ENCODE measurements at places on chromosomes 13 and 19.

- DNase-seq, result no peak
These were observed 45.7 kb upstream of the TDRD3 start for GRCh38 chr13:60351326-60351725.

DNA sequence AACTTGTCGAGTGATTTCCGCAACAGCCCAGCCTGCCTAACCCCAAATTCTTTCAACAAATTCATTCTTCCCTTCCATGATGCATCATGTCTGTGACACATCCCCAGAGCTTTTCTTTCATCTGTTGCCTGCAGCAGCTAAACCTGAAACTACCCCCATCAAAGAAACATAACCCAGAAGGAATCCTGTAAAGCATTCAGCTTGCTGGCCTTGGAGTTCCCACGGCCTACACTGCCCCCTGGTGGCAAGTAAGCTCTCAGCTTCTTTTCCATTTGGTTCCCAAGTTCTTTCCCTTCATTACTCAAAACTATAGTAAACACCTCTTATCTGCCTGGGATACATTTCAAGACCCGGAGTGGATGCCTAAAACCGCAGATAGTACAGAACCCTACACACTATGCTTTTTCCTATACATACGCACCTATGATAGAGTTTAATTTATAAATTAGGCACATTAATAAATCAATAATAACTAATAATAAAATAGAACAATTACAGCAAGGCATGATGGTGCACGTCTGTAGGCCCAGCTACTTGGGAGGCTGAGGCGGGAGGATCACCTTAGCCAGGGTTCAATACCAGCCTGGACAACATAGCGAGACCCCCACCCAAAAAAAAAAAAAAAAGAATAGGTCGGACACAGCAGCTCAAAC is 7.4 kb downstream of the ETHE1 start:
- peak; percentile 84 for DNase-seq

DNA sequence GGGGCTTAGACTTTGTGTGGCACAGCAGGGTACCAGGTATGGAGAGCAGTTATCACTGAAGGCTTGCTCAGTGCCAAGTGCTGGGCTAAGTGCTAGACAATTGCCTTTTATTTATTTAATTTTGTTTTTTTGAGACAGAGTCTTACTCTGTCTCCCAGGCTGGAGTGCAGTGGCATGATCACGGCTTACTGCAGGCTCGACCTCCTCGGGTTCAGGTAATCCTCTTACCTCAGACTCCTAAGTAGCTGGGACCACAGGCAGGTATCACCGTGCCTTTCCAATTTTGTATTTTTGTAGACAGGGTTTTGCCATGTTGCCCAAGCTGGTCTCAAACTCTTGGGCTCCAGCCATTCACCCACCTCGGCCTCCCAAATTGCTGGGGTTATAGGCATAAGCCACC is 256.9 kb downstream of the ZNF536 start:
- no peak for DNase-seq

- no peak for DNase-seq
These were observed 15.4 kb upstream of the ESD start for GRCh38 chr13:46812301-46812797.

- no peak for DNase-seq
These were observed 367.1 kb downstream of the NDFIP2 start for GRCh38 chr13:79847882-79848592.

GRCh38 chr13:98536729-98537128 is 40.2 kb downstream of the STK24 start:
- no peak for DNase-seq

GRCh38 chr19:13078897-13079541 is 23.6 kb downstream of the LYL1 start:
- DNase-seq, result no peak

- DNase-seq, result peak; percentile 65
These were observed 23.5 kb downstream of the COL4A2 start for GRCh38 chr13:110330491-110331011.

GRCh38 chr13:43383498-43384165 is 360.2 kb downstream of the DNAJC15 start:
- DNase-seq, result no peak
